NCI-H226 (cell line): ENCODE measurements at places on chromosomes 4 and X.

GRCh38 chrX:47172549-47172948, 21.1 kb upstream of the UBA1 start:
- DNase-seq: no peak

- DNase-seq: no peak
These were observed 6.7 kb downstream of the ARSJ start for GRCh38 chr4:113972781-113973180.

DNA sequence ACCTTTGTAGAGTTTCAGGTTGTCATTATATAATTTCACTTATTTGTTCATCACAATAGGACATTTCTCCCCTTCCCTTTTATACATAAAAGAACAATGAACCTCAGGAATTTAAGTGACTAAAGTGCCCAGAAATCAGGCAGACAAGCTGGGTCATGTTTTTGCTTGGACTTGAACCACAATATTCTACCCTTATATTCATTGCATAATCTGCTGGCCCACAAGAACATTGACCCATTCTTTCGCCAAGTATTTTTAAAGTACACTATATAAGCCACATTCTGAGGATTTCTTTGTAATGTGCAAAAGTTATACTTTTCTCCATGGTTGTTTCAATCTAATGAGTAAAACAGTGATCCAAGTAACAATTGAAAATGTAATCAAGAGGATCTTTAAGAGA, 637.5 kb upstream of the SLIT2 start:
- DNase-seq: no peak

GRCh38 chr4:18568600-18568999, 547.0 kb upstream of the LCORL start:
- DNase-seq: no peak

- no peak for DNase-seq
These were observed 2.8 kb downstream of the ERVMER34-1 start for GRCh38 chr4:52748432-52748831.

GRCh38 chr4:101019941-101020401, 327.4 kb downstream of the PPP3CA start:
- peak; percentile 28 for DNase-seq

- DNase-seq: no peak
These were observed 1.3 kb upstream of the TET2 start for GRCh38 chr4:105145156-105145902.

DNA sequence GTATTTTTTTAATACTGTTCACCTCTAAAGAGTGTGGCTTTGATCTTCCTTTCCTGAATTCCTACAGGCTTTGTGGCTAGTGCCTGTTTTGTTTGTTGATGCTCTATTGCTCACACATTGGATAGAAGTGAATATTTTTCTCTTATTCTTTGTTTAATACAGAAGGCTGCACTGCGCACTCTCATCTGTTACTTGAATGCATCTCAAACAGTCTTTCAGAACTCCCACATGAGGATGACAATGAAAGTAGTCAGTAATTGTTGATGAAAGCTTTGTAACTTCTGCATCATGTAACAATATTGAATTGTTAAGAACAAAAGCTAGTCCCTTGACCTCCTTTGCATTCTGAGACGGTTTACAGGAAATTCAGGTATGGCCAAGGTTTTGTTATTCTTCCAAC, 29.1 kb upstream of the GALNT7 start:
- no peak for DNase-seq
